ENCODE measurements at places on chromosomes 6 and 20.

GRCh38 chr20:35093267-35093884, 769 bp upstream of the TRPC4AP start:
- peak; percentile 50 for DNase-seq

DNA sequence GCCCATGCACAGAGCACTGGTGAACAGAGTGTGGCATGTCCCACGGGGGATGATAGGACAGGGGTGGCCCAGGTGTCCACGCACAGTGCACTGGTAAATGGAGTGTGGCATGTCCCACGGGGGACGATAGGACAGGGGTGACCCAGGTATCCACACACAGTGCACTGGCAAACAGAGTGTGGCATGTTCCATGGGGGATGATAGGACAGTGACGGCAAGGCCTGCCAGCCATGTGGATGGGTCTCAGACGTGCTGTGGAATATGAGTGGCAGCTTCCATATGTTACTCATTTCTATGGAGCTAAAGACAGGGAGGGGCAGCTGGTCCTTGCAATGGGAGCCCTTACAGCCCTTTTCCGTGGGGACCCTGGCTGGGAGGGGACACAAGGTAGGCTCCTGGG, 168.7 kb downstream of the CDH4 start:
- no peak for DNase-seq

GRCh38 chr6:11702500-11703130, 76.0 kb downstream of the ADTRP start:
- DNase-seq = no peak

GRCh38 chr6:107202876-107203468, 87.7 kb upstream of the BEND3 start:
- no peak for DNase-seq

GRCh38 chr20:43404878-43405277, 52.8 kb upstream of the SRSF6 start:
- DNase-seq = no peak

- peak; percentile 40 for DNase-seq
These were observed 25.9 kb downstream of the ZBP1 start for GRCh38 chr20:57594092-57594951.

GRCh38 chr6:167806061-167806700, 20.5 kb upstream of the AFDN start:
- no peak for DNase-seq

DNA sequence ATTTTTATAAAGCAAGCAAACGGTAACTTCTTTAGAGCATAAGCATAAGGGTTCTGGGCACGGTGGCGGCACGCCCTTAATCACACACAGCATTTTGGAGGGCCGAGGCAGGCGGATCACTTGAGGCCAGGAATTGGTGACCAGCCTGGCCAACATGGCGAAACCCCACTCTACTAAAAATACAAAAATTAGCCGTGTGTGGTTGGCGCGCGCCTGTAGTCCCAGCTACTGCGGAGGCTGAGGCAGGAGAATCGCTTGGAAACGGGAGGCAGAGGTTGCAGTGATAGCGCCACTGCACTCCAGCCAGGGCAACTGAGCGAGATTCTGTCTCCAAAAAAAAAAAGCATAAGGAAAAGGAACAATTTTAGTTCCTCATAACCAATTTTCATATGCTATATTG, 2.6 kb downstream of the SENP6 start:
- no peak for DNase-seq

GRCh38 chr6:63813566-63814120, 178.0 kb downstream of the PHF3 start:
- no peak for DNase-seq

DNA sequence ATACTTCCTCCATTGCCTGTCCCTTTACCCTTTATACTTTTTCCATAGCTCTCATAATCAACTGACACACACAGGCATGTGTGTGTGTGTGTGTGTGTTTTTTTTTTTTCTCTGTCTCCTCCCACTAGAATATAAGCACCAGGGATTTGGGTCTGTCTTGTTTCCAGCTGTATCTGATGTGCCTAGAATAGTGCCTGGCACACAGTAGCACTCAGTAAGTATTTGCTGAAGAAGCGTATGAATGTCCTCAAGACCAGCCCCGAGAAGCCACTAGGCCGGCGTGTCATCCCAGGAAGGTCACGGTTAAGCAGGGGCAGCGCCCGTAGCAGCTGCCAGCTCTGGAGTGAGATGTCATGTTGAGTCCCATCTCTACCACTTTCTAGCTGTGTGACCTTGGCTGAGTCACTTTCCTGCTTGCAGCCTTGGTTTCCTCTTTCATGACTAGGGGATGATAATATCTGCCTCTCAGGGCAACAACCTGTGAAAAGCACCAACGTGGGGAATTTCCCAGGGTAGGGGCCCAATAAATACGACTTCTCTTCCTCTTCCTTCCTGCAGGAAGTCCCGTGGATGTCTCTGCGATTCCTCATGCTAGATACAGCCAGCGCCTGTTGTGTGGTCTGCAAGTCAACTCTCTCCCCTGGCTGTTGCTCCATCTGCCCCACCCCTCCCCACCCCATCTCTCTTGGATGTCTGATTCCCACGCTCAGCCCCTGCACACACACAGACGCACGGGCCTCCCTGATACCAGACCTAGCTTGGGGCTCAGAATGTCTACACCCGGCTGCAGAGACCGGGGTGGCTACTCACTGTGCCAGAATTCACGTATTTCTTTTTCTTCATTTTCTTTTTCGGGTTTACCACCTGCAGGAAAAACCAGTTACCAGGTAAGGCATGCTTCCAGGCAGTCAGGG, 58.1 kb downstream of the RAB44 start:
- DNase-seq = peak; percentile 35

- DNase-seq = no peak
These were observed 152.3 kb upstream of the BEND6 start for GRCh38 chr6:56802584-56802983.

GRCh38 chr20:48242623-48243022, 457.3 kb upstream of the SULF2 start:
- no peak for DNase-seq

DNA sequence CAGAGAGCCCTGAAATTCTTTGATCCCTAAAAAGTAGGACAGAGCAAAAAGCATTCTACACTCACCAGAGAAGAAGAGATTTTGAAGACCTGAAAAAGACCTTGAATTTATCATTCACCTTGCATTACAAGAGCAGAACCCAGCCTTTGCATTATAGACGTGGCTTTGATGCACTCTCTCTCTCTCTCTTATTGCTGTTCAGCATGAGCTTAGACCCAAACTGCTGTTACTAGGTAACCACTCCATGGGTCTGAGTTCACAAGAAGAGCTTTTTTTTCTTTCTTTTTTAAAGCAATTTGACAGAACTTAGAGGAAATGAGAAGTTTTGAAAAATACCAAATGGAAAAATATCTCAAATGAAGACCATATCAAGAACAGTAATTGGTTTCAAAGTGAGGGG, 44.4 kb downstream of the COL9A1 start:
- DNase-seq = no peak

GRCh38 chr6:49233483-49233882, 229.6 kb downstream of the MMUT start:
- no peak for DNase-seq

DNA sequence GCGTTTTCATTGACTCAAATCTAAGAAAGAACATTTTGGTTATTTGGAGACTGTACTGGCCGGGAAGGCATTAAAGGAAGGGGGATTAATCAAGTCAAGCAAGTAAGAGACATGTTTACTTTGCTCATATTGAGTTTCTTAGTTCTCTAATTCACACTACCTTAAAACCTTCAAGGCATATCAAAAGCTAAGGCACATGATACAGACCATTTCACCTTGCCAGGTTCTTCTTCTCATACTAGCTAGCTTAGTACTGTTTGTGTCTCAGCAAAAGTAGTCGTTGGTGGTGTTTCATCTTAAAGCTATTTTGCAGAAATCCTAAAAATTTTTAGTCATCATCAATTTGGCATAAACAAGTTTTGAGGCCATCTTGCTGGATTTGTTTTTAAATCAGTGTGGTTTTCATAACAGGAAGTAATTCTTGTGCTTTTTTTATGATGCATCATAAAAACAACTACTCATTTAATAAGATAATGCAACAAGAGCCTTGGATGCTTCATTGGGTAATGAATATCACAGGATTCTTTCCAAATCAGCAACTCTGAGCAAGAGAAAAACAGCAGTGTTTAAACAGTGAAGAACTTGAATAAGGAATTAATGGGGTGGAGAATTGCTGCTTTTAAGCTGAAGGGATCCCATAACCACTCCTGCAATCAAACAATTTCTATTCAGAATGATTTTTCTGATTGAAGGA, 425.3 kb downstream of the EPM2A start:
- DNase-seq = no peak

GRCh38 chr6:98433325-98434056, 400.9 kb upstream of the POU3F2 start:
- no peak for DNase-seq

DNA sequence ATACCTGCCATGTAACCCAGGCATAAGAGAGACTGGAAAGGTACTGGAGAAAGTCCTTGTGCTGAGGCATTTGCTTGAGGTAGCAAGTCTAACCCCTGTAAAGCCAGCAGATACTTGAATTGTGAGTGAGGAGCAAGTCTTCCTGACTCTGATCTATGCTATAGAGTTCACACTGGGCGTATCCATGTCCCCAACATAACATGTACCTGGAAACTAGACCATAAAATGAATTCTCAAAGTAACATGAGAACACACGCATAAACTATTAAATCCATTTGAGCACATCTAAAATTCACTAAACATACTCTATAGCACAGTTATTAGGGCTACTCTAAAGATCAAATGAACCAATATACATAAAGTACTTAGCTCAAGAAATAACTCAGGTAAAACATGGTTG, 2.0 kb downstream of the NHSL1 start:
- DNase-seq = no peak

DNA sequence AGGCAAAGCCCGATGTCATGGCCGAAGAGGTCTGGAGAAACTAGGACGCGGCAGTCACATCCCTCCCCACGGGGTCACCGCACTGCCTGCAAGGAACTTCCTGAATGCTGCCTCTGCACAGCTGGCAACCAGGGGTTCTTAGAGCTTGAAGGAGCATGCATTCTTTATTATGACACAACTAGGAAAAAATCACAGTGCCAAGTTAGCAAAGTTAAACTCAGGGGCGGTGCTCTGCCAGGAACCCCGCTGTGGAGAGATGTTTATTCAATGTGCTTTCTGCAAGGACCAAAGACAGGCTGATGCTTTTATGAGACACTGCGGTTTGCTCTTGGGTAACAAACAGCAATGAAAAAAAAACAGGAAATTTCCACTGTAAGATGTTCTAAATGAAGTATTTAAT, 287.3 kb upstream of the FOXQ1 start:
- no peak for DNase-seq

DNA sequence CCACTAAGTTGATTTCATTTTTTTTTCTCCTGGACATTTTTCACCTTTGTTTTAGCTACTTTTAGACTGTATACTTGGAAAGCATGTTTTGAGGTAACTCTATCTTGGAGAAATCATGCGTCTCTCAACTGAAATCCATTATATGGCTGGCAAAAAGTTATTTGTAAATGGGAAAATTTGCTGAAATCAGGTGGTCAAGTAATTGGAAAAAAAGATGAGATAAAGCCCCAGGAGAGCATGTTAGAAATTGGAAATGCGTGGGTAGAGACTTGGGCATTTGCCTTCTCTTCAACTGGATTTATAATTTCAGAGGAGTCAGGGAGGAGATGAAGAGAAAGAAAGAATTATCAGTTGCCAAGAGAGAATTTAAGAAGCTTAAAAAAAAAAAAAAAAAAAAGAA, 217.1 kb upstream of the MAP3K7 start:
- DNase-seq = no peak

DNA sequence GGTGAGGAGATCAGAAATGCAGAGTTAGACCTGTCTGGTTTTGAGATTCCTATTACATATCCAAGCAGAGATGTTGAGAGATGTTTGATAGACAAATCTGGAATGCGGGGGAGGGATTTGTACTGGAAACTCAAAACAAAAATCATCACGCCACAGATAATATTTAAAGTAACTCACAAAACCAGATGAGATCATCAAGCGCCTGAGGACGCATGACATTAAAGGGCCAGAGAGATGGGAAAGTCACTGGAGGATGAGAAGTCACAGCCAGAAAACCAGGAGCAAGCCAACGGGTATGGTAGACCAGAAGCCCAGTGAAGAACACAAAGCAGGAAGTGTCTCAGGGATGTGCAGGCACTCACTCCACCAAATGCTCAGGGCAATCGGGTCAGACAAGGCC, 87.7 kb downstream of the DLL1 start:
- no peak for DNase-seq

- no peak for DNase-seq
These were observed 235.1 kb downstream of the GJA1 start for GRCh38 chr6:121670511-121670910.

- no peak for DNase-seq
These were observed 434.5 kb downstream of the HDGFL1 start for GRCh38 chr6:23003671-23004467.

- no peak for DNase-seq
These were observed 63.7 kb upstream of the RIMS1 start for GRCh38 chr6:71822625-71823024.

DNA sequence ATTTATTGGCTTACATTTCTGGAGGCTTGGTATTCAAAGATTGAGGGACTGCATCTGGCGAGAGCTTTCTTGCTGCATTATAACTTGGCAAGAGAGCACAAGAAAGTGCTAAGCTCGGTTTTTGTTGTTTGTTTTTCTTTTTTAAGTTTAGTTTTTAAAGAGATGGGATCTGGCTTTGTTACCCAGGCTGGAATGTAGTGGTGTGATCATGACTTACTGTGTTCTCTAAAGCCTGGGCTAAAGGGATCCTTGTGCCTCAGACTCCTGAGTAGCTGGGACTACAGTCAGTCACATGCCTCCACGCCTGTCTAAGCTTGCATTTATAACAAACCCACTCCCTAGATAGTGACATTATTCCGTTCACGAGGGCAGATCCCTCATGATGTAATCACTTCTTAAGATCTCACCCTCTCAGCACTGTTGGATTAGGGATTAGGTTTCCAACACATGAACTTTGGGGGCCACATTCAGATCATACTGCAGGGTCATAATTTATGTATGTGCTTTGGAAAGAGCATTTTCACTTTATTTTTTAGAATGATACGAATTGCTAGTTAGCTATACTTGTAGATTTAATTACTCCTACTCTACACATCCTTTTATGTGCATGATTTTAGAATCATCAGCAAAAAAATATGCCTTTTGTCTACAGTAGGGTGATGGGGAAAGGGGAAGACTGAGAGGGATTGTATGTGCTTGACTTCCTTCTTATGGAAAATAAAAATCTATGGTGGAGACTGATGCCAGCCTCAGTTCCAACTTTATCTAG, 167.8 kb downstream of the JARID2 start:
- DNase-seq = no peak

GRCh38 chr6:99879431-99879830, 114.6 kb downstream of the MCHR2 start:
- DNase-seq = no peak

DNA sequence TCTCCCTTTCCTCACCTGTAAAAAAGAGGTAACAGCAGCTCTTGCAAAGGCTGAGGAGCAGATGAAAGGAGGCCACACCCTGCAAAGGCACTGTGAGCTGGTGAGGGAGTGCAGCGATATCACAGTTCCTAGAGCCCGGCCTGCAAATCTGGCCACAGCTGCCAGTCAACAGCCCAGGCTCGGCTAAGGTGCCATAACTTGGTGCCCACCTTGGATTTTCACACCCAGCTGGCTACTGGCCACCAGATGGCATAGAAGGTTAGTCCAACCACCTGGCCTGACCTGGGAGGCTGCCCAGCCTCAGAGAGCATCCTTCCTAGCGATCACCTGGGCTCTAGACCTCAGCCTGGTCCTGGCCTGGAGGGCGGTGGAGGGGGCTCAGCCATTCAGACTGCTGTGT, 46.8 kb downstream of the KCNB1 start:
- no peak for DNase-seq

- no peak for DNase-seq
These were observed 58.0 kb downstream of the GFOD1 start for GRCh38 chr6:13429406-13429753.

GRCh38 chr6:152018876-152019275, 211.4 kb downstream of the ESR1 start:
- DNase-seq = no peak
